ENCODE measurements at places on chromosomes 5 and 9.
A peak's percentile ranks its signal among the peaks of the same experiment; 100 is the strongest.

DNA sequence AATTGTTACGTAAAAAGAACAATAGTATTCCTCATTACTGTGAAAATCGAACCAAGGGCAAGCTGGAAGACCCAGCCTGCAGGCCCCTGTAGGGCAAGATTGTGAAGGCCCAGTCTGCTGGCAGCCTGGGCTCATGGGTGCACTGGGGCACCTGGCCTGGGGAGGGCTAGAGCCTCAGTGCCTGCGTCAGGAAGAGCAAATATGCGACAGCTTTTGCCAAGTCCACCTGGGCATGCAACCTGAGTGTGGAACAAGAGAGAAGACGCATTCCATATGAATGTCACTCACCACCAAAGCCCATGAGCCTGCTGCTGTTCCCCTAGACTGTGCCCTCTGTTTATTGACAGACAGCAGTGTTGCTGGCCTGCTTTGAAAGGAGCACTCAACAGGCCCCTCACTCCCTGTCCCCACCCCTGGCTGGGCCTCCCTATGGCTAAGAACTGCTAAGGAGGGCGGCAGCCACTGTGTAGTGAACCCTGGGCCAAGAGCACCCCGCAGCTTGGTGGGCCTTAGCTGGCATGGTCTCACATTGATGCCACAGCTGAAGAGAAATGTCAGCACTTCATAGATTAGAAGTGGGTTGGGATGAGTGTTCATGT is 28.2 kb downstream of the PSD2 start:
- no peak for DNase-seq

- DNase-seq: no peak
Observed at GRCh38 chr5:1057485-1058082, 49.0 kb downstream of the NKD2 start.

- no peak for DNase-seq
Observed at GRCh38 chr9:1055166-1055565, 5.0 kb downstream of the DMRT2 start.

- no peak for DNase-seq
Observed at GRCh38 chr5:62002436-62002835, 303.6 kb upstream of the KIF2A start.

DNA sequence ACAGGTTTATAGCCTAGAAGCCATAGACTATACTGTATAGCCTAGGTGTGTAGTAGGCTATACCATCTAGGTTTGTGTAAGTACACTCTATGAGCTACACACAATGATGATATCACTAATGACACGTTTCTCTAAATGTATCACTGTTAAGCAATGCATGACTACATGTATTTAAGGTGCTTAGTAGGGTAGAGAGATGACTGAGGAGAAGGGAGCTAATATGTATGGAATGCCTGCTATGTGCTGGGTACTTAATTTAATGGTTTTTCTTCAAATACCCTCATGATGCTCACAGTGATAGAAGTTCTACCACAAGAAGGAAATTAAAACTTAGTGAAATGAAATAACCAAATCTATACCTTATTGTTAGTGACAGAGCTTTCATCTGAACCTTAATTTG is 1785.5 kb downstream of the EFNA5 start:
- peak; percentile 62 for DNase-seq

DNA sequence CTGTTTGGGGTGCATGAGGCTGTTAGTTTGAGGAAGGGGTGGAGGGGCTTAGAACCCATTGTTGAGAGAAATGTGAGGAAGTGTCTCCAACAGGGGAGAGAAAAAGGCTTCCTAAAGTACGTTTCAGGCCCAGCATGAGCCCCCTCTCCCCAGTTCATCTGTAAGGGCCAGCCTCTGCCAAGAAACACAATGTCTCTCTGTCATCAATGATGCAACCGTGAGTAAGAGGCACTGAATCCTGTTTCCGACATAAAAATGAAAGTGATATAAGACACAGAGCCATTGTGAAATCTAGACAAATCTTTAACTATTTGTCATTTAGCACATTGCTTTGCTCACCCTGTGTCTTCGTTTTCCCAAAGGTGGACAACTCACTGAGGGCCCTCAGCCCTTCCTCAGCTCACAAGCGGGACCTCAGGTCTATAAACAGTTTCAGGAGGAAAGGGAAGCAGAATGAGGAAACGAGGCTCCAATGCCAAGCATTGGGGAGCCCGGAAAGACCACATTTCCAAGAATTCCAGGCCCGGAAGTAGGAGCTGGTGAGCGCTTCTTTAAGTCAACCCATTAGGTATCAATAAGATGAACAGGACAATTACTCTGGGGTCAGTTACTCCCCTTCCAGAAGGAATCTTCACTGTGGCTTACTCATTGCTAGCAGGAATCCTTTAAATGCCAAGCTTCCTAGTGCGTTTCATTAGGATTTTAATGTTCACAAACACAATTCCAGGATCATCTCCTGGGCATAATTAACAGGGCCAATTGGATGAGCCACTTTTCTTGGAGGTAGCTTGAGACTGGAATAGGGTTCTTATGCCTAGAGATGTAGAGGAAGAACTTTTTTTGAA is 59.0 kb upstream of the KLF4 start:
- DNase-seq: peak; percentile 92

DNA sequence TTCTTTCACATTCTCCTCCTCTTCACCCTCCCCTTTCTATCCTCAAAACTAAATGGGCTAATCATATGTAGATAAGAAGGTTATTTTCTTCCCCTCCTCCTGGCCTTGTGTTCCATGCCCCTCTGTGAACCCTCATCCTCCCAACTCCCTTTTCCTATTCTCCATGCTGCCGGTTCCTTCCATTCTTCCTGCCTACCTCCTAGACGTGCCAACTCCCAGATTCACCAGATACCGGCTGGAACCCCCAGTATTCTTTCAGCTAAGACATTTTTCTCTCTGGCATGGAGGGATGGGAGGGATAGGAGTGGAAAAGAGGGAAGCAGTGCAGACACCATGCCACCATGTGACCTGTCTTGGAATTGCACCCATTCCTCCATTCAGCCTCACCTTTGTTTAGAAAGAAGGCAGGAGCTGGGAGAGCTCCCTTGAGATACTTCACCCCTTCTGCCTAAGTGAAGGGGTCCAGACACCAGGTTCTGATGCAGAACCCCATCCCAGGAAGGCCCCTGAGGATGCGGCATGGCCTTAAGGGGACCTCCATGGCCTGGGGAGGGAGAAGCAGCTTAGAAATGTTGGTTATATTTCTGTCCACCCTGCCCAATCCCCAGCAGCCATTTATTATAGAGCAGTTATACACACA is 4.8 kb downstream of the DNAJB5 start:
- DNase-seq: peak; percentile 48

DNA sequence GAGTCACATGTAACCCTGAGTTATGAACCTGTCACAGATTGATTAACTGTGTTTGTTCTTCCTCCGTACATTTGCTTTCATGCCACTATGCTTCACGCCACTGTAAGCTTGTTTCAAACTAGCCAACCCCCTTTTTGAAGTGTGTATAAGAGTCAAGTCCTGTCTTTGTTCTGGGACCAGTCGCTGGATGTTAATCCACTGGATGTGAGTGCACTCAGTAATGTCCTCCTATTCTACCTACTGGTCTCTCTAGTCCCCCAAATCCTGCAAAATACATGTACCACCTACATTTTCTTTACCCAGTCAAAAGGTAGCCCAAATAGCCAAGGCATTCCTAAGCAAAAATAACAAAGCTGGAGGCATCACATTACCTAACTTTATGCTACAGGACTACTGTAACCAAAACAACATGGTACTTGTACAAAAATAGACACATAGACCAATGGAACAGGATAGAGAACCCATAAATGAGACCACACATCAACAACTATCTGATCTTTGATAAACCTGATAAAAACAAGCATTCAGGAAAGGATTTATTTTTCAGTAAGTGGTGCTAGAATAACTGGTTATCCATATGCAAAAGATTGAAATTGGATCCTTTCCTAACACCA is 1139.1 kb upstream of the SEMA6A start:
- DNase-seq: peak; percentile 0

GRCh38 chr5:135843571-135844337 is 9.3 kb downstream of the SLC25A48 start:
- DNase-seq: no peak

GRCh38 chr5:31832966-31833365 is 194.0 kb downstream of the PDZD2 start:
- peak; percentile 29 for DNase-seq

DNA sequence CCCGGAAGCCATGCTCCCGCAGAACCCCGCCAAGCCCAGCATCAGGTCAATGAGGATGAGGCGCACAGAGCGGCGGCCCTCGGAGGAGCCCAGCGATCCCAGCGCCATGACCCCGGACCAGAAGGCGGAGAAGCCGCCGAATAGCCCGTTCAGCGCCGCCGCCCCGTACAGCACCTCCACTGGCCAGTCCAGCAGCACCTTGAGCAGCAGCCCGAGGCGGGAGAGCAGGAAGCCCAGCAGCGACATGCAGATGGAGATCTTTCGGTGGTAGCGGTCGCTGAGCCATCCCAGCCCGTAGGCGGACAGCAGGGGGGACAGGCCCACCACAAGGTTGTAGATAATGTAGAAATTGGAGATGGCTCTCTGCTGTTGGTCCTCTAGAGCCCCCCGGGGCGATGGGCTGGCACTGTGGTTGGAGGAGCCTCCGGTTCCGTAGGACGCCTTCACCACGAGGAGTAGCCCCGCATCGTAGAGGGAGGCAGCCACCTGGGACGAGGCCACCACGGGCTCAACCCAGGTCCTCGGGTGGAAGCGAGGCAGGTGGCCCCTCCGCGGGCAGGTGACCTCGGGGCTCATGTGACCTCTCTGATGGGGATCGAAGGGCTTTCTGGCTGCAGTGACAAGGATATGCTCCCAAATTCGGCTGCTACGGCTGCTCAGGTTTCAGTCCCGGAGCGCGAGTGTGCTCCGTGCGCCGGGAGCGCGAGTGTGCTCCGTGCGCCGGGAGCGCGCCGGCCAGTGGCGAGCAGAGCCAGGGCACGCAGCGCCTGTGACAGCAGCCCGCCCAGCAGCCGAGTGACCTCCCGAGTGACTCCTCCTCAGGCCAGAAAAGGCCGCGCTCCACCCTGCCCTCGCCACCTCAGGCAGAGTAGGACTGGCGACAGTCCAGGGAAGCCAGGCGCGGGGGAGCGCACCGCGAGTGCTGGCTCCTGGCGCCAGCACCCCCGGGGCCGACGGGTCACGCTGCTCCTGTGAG is at the start of gene SLC46A2:
SLC46A2 (minus strand) TSS at position 771 of the 976 bp plus-strand sequence; CDS start at position 576, 195 bp downstream.
- DNase-seq: no peak

DNA sequence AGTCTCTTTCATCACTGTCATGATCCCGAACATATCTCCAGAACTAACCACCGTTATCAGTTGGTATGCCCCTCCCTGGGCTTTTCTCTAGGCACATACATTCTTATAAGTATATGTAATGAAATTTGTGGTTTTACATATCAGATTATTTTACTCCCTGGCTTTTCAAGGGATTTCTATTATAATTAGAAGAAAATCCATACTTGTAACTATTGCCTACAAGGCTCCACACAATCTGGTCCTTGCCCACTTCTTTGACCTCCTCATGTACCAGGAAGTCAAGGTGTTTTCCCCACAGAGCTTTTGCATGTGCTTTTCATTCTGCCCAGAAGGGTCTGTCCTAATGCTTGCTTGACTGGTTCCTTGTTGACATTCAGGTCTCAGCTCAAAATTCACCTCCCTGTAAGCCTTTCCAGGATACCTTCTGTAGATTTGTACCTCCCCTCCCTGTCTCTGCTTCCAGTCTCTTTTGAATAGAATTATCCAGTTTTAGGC is 33.6 kb upstream of the HSD17B4 start:
- DNase-seq: peak; percentile 75

GRCh38 chr5:665956-666711 is 27.0 kb downstream of the TPPP start:
- DNase-seq: no peak

DNA sequence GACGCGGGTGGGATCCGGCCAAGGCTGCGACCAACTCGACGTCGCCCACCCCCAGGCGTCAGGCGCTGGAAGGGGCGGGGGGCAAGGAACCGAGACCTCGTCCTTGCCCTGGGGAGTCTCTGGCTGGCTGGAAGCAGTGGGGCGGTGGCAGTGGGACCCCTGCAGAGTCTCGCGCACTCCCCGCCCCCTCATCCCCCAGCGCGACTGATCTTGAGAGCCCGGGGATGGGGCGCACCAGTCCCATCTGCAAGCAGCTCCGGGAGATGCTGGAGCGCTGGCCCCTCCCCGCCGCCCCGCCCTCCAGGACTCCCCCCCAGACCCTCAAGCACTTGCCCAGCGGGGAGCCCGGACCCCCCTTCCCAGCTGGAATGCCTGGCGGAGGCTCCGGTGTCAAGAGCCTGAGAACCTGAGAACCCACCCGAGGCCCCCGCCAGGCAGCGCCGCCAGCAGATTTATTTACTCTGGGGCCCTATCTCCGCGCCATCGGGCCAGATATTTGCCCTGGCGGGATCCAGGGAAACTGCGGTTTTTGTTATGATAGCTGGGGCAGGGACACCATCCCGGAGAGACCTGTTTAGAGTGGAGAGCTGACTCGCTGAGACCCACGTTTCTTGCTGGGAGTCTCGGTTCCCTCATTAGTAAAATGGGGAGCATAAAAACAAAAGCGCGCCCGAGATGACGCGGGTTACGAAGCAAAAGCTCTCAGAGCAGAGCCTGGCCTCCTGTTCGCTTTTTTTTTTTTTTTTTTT is 1.2 kb downstream of the PRRT1B start:
- DNase-seq: peak; percentile 22

DNA sequence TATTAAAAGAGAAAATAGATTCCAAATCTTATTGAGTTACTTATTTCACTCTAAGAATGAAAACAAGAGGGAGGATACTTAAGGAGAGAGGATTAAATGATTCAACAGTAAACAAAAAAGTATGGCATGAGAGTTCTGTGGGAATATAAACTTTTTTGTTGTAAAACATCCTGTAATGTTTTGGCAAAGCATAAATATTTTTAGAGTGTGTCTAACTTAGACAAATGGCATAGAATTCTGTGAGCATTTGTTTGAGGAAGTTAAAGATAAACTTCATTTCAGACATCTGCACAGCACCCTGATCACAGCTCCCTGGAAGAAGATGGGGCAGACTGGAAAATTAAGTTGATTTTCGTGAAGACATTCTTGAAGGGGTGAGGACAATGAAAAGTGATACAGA is 246.8 kb upstream of the HAPLN1 start:
- DNase-seq: no peak

GRCh38 chr9:2269778-2270177 is 254.6 kb downstream of the SMARCA2 start:
- no peak for DNase-seq

DNA sequence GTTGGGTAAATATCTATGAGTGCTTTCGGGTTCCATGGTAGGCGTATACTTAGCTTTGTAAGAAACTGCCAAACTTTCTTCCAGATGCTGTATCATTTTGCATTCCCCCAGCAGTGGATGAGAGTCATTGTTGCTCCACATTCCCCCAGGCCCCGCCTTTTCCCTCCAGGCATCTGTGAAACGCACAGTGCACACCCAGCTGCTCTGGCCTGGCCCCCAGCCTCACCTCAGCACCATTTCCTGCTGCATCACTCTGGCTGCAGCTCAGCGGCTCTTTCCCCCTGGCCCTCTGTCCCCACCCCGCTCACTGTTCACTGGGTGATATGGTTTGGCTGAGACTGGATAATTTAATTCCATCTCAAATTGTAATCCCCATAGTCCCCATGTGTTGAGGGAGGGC is 76.6 kb upstream of the SPTLC1 start:
- peak; percentile 51 for DNase-seq

DNA sequence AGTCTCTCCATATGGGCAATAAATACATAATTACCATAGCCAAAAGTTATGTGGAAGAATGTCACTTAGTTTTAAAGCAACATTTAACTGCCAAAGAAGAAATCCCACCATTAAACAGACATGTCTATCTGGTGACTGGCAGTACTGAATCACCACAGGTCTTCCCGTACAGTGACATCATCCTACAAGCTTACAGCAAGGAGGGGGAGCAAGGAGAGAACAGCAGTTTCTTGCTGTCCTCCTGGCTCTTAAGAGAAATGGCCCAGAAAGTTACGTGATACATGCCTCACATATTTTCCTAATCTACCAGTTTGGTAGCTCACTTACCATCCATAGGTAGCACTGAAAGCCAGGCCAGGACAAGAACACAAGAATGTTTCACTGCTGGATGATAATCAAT is 671.0 kb downstream of the DMRTA1 start:
- DNase-seq: peak; percentile 47

Data from iris pigment epithelial cell (primary cell).